Stimulated activated CD8-positive, alpha-beta memory T cell treated with anti-CD3 and anti-CD28 coated beads, Interleukin-4, amount 100 ng/mL, for 1 hour (primary cell): ENCODE measurements at places on chromosomes 6 and 20.

GRCh38 chr6:157891544-157892362 lies 68.7 kb downstream of the SNX9 start:
- no peak for DNase-seq

GRCh38 chr6:135434991-135435390 lies 62.5 kb downstream of the AHI1 start:
- DNase-seq: no peak

GRCh38 chr6:142697922-142698321 lies 247.1 kb downstream of the HIVEP2 start:
- DNase-seq: no peak

GRCh38 chr20:2234598-2235191 lies 61.1 kb upstream of the TGM3 start:
- DNase-seq: no peak

- no peak for DNase-seq
Observed at GRCh38 chr20:4151991-4152695, 136.8 kb upstream of the RNF24 start.

- no peak for DNase-seq
Observed at GRCh38 chr6:33320315-33321181, 3.0 kb upstream of the ZBTB22 start.

- DNase-seq: no peak
Observed at GRCh38 chr6:112640891-112641290, 293.8 kb downstream of the RFPL4B start.

GRCh38 chr20:15191082-15191723 lies 853.8 kb upstream of the FLRT3 start:
- DNase-seq: no peak

DNA sequence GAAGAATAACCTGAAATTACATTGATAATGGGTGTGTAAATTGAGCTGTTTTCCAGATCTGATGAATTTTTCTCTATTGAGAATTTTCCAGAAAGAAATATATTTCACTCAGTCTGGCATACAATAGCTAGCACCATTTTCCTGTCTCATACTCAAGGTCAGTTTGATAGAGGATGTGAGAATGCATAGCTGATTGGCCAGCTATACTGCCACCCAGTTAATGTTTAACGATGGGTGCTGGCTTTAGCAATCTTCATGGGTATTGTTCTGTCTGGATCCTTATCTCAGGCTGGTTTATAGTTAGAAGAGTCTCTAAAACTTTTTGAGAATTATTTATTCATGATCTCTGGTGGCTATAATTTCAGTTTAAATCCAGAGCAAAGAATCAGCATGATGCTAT lies 147.4 kb downstream of the HDGFL1 start:
- DNase-seq: no peak

DNA sequence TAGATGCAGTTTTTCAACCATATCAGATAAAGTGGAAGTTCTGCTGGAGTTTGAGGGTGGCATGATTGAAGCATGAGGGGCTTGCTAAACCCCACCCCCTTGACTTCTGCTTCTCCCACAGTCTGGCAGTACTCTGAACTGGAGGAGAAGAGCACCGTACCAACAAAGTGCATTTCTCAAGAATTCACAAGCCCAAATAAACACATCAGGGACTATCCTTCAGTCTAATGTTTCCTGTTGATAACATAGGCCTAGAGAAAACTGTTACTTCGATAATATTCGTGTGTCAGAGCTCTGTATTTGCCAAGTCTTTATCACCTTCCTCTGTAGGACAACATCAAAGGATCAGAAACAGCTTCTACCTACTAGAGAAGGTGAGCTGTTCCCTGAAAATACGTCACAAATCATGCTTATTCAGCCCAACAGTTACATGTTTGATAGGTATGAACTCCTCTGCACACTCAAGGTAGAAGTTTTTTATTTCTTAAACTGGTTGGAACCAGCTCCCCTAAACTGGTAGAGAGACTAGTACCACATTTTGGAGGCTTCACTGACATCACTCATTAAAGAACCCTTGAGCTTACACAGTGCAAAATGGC lies 153.2 kb upstream of the PRND start:
- no peak for DNase-seq

DNA sequence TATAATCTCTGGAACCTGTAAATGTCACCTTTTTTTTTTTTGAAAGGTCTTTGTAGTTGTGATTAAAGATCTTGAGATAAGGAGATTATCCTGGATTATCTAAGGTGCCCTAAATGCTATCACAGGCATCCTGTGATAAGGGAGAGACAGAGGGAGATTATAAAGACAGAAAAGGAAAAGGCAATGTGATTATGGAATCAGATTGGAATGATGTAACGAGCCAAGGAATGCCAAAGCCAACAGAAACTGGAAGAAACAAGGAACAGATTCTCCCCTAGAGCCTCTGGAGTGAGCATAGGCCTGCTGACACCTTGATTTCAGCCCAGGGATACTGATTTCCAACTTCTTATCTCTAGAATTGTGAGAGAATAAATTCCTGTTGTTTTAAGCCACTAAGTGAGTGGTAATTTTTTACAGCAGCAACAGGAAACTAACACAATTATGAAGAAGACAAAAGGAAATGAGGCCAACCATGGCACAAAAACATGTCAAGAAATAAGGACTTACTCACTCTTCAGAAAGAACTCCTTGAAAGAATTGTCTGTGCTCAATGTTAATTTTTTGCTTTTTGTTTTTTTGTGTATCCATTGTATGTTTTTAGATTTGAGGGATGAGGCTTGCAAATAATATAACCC lies 82.7 kb downstream of the CFAP61 start:
- DNase-seq: no peak

DNA sequence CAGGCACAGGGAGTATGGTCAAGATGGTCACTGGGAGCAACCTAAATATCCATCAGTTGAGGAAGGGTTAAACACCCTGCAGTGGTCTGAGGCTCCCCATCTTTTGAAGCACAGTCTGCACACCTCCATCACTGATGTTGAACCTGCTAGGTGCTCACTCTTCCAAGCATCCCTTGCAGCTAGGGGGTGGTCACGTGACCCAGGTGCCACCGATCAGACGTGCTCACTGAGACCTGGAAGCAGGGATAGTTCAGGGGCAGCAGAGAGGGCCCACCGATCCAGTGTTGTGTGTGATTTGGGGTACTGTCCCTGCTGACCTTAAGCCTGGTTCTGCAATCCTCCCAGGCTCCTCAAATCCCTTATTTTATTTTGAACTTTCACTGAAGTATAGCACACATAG lies 134.6 kb downstream of the CEBPB start:
- DNase-seq: no peak

- no peak for DNase-seq
Observed at GRCh38 chr6:110900028-110900598, 25.5 kb downstream of the AMD1 start.

DNA sequence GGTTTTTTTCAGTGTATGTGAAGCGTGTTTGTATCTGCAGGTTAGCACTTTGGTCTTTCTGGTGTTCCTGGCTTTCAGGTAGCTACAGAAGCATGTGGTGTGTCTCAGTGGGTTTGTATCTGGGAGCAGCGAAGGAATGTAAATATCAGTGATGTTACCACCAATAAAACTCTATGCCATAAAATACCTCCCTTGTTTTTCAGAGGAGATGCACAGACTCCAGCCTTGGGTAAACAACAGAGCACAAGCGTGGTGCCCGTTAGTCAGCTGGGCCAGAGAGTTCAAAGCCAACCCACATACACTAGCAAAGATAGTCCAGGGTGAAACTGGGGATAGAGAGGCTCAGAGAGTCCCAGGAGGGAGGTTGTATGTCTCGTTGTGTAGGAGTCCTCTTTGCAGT lies 393.8 kb downstream of the SMOC2 start:
- no peak for DNase-seq

- DNase-seq: no peak
Observed at GRCh38 chr6:142407685-142408273, 106.0 kb downstream of the ADGRG6 start.

DNA sequence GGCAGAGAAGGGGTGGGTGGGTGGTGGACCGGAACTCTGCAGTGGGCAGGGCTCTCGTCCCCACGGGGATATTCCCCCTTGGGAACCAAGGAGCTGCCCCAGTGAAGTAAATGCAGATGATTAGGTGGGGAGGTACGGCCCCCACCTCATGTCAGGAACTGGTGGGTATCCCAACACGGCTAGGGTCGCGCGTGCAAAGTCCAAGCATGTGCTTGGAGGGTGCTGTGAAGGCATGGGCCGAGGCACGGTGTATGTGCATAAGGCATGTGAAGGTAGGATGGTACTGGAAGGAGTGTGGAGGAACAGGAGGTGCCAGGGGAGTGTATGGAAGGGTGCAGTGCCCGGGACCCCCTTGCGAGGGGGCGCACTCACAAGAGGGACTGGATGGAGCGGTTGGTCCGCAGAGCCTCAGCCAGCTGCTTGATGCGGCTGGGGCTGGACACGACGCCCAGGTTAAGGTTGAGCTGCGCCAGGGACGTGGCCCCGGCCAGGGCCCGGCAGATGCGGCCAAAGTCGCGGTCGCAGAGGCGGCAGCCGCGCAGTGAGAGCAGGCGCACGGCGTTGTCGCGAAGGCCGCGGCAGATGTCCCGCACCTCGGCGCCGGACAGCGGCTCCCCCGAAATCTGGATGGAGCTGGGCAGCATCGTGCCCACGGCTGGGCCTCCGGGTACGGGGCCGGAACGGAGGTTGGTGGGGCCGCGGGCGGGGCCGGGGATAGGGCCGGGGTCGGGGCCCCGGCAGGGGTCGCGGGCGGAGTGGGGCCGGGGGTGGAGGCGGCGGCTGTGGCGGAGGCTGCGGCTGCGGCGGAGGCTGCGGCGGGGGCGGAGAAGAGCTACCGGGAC lies 783 bp downstream of the LRRC73 start:
- no peak for DNase-seq

DNA sequence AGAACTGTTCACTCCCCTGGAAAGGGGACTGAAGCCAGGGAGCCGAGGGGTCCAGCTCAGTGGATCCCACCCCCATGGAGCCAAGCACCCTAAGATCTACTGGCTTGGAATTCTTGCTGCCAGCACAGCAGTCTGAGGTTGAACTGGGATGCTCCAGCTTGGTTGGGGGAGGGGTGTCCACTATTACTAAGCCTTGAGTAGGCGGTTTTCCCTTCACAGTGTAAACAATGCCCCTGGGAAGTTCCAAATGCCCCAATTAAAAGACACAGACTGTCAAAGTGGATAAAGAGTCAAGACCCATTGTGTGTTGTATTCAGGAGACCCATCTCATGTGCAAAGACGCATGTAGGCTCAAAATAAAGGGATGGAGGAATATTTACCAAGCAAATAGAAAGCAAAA lies 150.2 kb downstream of the LPA start:
- DNase-seq: no peak

DNA sequence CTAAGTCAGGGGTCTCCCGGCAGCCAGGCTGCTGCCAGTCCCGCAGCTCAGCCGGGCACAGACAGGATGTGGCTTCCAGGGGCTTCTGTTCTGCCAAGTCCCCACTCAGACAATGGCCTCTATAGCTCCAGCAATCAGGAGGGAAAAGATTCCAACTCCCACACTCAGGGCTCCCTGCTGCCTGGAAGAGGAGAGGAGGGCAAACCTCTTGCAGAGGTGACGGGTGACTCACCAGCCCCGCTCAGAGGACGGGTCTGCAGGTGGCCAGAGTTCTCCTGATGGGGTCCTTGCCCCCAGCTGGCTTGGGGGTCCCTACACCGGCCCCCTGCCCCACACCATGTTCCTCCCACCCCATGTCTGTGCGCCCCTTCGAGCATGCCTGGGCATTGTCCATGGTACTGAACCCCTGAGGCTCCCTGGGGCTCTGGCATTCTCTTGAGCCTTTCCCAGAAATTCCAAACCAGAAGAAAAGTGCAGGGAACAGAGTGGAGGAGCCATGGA lies 32.6 kb downstream of the NTSR1 start:
- no peak for DNase-seq

GRCh38 chr6:136549300-136550044 lies 750 bp downstream of the MAP7 start:
- no peak for DNase-seq

DNA sequence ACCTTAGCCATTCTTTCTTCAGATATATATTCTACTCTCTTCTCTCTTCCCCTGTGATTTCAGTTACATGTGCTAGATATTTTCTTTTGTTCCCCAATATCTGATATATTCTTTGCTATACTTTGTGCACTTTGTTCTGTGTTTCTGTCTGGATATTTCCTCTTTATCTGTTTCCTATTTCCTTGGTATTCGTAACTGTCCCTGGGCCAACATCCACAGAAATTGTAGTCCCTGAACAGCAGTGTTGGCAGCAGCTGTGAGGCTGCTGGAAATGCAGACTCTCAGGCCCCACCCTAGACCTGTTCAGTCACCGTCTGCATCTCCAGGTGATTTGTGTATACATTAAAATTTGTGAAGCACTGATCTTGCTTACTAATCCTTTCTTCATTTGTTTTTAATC lies 522.9 kb upstream of the SOX4 start:
- DNase-seq: no peak

DNA sequence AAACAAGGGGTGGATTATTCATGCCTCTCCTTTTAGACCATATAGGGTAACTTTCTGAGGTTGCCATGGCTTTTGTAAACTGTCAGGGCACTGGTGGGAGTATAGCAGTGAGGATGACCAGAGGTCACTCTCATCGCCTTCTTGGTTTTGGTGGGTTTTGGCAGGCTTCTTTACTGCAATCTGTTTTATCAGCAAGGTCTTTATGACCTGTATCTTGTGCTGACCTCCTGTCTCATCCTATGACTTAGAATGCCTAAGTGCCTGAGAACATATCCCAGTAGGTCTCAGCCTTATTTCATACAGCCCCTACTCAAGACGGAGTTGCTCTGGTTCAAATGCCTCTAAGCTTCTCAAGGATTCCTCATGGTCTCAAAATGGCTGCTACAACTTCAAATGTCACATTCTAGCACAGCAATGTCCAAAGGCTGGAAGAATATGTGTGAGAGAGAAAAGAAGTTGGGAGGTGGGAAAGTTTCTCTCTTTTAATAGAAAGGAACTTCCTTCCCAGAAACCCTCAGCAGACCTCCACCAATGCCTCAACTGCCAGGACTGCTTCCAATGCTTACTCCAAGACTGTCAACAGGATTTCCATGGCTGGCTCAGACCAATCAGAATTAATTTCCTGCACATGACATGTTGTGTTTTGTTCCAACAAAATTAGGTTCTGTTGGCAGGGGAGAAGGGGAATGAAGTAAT lies 46.6 kb upstream of the SLC9A8 start:
- no peak for DNase-seq

- DNase-seq: no peak
Observed at GRCh38 chr6:87099472-87099871, 4.6 kb upstream of the CGA start.

DNA sequence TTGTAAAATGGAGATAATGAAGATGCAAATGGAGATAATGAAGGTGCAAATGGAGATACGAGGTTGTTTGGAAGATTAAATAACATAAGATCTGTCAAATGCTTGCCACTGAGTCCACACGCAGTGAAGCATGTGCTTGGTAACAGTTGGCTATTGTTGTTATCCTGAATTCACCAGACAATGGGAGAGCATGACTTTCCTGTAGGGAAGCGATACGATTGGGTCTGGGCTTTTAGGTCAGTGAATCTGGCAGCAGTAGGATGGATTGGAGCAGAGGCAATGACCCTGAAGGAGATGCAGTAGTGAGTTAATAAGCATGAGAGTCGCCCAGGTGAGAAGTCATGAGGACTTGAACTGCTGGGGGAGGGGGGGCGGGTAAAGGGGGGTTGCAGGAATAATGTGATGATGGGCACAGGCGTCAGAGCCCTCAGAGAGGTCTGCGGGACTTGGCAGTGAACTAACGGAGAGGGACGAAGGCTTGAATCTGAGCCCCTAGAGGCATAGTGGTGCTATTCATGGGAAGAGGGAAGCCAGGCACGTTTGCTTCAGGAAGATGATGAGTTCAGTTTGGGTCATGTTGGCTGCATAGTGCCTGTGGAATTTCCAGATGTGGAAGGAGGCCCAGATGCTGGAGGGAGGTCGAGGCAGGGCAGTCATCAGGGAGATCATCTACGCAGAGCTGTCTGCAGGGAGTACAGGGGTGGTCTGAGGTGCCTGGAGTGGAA lies 55.4 kb downstream of the ZDHHC14 start:
- DNase-seq: no peak

GRCh38 chr6:33627876-33628275 lies 6.8 kb downstream of the ITPR3 start:
- no peak for DNase-seq
